ENCODE measurements at places on chromosomes 6 and 20.

DNA sequence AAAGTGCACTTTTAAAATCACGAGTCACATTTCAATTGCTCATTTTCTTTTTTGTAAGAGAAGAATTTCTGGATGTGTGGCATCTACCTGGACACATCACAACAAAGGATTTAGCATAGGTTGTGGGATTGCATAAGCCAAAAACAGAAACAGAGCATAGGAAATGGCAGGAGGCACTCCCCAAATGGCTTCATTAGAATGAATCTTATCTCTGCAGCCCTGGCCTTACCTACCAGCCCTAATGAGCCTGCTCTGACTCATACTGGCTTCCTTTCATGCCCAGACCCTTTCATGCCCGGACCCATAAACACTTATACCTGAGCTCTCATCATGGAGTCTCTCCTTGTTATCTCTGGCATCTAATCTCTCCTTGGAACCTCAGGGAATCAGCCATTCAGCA is 23.9 kb upstream of the SPTLC3 start:
- DNase-seq = no peak

DNA sequence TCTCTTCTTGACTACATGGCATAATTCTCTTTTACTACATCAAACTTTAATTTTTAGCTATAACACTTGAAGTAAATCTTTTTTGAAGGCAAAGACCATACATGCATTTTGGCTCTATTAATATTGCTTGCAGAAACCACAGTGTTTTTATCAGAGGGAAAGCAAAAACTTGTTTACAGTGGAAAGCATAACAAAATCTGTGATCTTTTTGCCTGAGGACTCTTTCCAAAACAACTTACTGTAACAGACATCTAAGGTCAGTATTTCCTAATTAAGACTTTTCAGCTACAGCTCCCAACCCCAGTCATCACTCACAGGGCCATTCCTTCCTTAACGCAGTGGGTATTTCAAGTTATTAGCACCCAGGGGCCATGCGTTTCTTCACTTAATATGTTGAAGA is 274.7 kb downstream of the CDKAL1 start:
- DNase-seq = no peak

- DNase-seq = no peak
These were observed 38.6 kb upstream of the HFE start for GRCh38 chr6:26048590-26048989.

DNA sequence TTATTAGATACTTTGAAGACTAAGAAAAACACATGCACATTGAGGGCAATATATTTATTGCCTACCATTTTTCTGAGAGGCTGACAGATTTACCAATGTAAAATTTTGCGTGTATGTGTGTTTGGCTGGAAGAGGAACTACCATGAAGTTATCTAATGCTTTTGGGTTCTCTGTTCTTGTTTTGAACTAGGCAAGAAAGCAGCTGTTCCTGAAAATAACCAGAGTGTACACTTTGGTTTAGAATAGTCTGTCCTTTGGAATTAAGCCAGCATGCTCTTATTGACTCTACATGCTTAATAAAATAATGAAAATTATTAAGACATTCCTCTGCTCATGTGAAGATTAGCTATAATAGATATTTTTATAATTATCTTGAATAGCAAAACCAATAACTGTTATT is 129.2 kb downstream of the MYB start:
- no peak for DNase-seq

GRCh38 chr20:15794409-15794808 is 778.8 kb downstream of the KIF16B start:
- DNase-seq = no peak

DNA sequence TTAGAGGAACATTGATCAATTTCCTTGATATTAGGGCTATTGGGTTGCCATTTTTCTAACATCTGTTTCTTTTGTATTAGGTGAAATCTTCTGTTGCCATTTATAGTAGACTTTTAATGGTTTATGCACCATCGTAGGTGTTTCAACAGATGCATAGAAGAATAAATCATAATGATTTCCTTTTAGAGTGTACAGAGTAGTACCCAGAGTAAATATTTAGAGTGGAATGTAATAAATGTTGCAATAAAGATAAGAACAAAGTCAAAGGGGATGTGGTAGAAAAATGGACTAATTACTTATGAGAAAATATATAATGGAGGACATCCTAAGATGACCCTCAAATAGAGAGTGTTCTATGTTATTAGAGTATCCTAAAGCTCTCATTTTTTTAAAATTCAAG is 643.0 kb upstream of the CITED2 start:
- no peak for DNase-seq

DNA sequence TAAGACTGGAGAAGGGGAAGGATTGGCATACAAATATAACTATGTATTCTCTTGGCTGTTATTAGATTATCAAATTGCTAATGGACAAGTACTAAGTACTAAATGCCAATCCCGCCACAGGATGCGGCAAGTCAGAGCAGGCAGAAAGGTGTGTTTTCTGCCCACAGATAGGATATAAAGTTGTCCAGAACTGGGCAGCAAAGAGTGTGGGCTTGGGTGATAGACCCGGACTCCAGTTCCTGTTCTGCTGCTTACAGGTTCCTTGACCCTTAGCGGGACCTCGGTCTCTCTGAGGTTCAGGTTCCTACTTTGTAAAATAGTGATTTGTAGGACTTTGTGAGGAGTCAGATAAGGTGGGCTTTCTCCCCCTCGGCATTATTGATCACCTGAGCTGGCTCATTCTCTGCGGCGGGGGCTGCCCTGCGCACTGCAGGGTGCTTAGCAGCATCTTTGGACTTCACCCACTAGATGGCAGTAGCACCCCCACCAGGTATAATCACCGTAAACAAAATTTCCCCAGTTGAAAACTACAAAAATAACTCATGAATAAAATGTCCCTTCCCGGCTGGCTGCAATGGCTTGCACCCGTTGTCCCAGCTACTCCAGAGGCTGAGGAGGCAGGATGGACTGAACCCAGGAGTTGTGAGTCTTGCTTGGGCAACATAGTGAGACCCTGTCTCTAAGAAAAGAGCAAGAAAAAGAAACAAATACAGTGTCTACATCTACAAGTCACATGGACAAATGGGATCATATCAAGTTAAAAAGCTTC is 193.1 kb downstream of the DOK5 start:
- DNase-seq = no peak

- no peak for DNase-seq
These were observed 111.6 kb upstream of the EDN1 start for GRCh38 chr6:12178521-12178920.

- DNase-seq = no peak
These were observed 41.9 kb upstream of the SRSF6 start for GRCh38 chr20:43415661-43416430.

DNA sequence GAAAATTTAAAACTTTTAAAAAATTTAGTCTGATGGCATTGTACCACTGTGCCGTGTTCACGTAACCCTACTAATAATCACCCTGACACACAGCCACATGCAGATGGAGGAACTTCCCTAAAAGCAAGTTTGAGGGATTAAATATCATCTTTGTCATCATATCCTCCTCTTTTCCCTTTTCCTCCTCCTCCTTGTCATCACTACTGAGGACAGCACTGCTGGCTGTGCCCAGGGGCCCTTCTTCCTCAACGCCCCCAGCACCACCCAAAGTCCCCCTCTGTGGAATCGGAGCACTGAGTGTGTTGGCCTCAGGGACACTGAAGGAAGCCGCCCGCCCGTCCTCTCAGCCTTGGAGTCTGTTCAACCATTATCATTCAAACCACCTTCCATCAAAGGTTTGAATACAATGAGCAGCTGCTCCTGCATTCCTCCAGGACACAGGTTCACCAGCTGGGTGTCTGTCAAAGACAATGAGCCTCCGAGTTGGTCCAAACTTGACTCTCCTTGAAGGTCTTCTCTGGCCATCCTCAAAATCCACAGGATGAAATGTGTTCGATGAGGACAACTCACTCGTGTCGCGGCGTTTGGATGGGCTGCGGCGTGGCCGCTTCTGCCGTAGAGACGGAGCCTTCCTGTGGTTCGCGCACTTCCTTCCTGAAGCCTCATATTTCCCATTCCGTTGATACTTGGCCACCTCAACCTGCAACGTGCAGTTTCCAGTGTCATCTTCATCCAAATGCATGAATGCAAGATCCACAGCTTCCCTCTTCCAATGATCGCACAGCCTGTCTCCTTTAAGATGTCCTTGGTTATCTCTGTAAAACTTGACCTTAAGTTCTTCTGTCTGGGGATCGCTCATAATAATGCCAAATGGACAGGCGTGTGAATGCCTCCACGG is 23.3 kb downstream of the NQO2 start:
- no peak for DNase-seq

GRCh38 chr6:88290411-88290810 is 124.3 kb upstream of the CNR1 start:
- DNase-seq = no peak

- DNase-seq = no peak
These were observed 15.6 kb upstream of the SUMO4 start for GRCh38 chr6:149384464-149384863.

DNA sequence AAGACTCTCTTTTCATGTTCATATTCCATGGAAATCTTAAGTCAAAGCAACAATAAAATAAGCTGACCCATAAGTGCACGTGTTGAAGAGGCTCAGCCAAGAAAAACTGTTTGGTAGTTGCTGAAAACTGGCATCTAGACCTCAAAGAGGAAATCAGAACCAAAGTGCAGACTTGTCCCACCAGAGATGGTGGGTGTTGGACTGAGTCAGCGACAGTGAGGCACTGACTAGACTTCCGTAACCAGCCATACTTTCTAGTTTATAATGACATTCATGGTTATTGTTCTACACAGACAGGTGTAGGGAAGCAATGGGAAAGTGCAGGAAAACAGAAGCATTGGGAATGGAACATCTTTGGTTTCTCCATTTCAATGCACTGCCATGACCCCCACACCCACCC is 175.7 kb upstream of the AGPAT4 start:
- no peak for DNase-seq

DNA sequence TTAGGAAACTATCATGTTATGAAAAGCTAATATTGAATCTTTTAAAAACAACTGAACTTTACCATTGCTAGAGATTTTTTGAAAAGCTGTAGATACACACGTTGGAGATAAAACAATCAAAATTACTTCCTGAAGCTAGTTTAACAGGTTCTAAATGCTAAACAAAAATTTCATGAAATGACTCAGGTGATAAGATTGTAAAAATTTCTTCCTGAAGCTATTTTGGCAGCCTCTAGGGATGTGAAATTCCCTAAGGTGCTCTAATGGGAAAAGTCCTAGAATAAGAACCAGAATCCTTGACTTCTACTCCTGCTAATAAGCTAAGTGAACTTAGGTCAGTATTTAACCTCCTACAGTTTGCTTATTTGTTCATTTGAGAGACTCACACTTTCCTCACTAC is 8.5 kb downstream of the GCM2 start:
- no peak for DNase-seq

- DNase-seq = peak; percentile 71
These were observed 109.6 kb downstream of the RTN4IP1 start for GRCh38 chr6:106519460-106520394.

DNA sequence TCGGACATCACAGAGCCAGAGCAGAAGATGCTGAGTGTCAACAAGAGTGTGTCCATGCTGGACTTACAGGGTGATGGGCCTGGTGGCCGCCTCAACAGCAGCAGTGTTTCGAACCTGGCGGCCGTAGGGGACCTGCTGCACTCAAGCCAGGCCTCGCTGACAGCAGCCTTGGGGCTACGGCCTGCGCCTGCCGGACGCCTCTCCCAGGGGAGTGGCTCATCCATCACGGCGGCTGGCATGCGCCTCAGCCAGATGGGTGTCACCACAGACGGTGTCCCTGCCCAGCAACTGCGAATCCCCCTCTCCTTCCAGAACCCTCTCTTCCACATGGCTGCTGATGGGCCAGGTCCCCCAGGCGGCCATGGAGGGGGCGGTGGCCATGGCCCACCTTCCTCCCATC is 11.4 kb upstream of the ZBTB9 start:
- no peak for DNase-seq

DNA sequence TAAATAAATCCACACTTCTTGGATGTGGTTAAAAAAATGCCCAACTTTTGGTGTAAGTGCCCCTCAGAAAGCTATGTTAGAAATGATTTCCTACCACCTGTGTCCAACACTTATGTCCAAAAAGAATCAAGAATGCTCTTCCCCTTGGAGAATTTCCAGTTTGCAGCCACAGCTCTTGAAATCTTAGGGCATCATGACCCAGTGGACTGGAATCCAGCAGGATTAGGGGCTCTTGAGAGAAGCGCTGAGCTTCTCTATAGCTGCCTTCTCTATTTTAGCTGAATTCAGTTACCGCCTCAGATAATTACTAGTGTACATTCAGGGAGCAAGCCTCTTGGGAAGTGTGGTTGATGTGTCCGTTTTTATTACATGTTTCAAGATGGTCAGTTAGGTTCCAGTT is 2.5 kb downstream of the PHACTR1 start:
- DNase-seq = no peak

GRCh38 chr6:133297657-133298056 is 56.5 kb downstream of the EYA4 start:
- DNase-seq = no peak

GRCh38 chr20:61170496-61171320 is 81.4 kb upstream of the CDH4 start:
- no peak for DNase-seq

DNA sequence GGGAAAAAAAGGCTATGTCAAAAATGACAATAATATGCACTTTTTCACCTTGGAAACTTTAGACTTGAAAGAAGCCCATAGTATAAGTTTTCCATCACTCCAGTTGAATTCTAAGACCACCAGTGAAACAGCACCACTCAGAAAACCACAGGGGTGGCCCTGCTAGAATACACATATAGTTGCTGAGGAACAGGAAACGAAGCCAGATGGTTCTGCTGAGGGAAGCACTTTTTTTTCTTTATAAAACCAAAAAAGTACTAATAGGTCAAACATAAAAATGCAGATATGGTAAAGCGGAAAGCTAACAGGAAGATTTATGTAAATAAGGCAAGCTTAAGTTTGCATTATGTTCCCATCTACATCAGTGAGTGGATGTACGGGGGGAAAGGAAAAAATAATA is 303.9 kb downstream of the FOXC1 start:
- DNase-seq = no peak

GRCh38 chr6:139982652-139983295 is 608.3 kb upstream of the CITED2 start:
- no peak for DNase-seq

DNA sequence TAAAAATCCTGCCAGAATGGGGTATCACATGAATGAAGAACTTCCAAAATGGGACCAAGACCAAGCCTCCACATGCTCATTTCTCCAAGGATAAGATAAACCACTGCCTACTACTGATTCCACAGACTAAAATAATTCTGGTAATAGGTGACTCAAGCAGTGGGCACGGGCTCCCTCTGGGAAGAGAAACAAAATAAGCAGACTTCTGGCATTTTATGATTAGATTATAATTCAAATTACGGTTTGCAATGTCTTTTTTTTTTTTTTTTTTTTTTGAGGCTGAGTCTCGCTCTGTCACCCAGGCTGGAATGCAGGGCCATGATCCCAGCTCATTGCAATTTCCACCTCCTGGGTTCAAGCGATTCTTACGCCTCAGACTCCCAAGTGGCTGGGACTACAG is 16.0 kb downstream of the UQCC1 start:
- DNase-seq = no peak

DNA sequence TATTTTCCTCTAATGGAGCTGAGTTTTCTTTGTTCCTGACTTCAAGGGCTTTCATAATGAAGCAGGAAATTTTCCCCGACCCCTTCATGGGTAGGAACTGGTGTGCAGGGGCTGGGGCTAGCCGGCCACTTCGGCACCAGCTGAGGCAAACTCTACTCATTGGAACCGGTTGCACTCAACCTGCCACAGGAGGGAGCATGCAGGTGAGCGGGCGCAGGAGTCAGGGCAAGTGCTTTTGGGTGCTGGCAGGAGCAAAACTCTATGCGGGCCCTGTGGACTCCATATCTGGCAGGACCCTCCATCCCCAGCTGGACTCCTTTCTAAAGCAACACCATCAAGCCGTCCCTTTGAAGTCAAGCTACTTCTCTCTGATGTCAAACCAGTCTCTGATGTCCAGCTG is 244.2 kb downstream of the EPM2A start:
- DNase-seq = no peak

Data from thymus (tissue), 14 donors.